Activated T-cell treated with anti-CD3 and anti-CD28 coated beads, Interleukin-2, amount 50 U/mL, for 48 hours (primary cell): ENCODE measurements at places on chromosomes 2 and 18.

DNA sequence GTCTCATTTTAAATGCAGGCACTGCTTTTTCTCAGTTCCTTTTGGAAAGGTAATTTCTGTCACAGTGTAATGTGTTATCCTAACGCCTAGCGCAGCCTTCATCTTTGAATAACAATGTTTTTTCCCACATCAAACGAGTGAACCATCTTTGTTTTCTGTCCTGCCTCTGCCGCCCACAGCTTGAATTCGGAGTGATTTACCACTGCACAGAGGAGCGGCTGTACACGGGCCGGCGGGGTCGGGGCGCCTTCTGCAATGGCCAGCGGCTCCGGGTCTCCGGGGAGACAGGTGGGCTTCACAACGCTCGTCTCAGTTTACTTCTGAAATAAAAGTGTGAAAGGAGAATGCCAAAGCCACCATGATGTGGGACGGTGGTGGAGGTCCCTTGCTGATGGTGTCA is 32.8 kb downstream of the IMPA2 start:
- no peak for DNase-seq

GRCh38 chr2:2633017-2633416 is 301.9 kb upstream of the MYT1L start:
- DNase-seq = no peak

GRCh38 chr2:71530211-71530610 is 76.8 kb downstream of the DYSF start:
- DNase-seq = no peak

- DNase-seq = no peak
Observed at GRCh38 chr2:203177361-203177760, 61.5 kb upstream of the CYP20A1 start.

DNA sequence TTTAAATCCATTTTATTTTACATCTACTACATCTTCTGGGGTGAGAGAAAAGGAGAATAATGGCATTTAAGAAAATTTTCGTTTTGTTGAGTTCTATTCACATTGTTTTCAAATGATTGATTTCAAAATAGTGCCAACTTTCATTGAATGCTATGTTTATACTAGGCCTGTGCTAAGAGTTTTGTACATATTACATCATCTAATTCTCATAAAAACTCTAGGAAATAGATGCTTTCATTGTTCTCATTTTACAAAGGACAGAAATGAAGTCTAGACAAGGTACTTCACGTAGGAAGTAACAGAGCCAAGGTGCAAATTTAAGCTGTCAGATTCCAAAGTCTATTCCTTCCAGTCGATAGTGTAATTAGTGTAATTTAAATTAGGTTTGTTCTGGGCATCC is 402.8 kb upstream of the UBE2E3 start:
- DNase-seq = no peak

- DNase-seq = no peak
Observed at GRCh38 chr18:52046842-52047241, 293.2 kb upstream of the DCC start.

GRCh38 chr2:188395903-188396689 is 104.4 kb downstream of the GULP1 start:
- no peak for DNase-seq

GRCh38 chr18:46071653-46072375 is at the start of gene PSTPIP2:
TSS of gene PSTPIP2 (minus strand) at chr18:46072260. CDS start at chr18:46072188, 72 bp downstream.
- DNase-seq = peak; percentile 80

DNA sequence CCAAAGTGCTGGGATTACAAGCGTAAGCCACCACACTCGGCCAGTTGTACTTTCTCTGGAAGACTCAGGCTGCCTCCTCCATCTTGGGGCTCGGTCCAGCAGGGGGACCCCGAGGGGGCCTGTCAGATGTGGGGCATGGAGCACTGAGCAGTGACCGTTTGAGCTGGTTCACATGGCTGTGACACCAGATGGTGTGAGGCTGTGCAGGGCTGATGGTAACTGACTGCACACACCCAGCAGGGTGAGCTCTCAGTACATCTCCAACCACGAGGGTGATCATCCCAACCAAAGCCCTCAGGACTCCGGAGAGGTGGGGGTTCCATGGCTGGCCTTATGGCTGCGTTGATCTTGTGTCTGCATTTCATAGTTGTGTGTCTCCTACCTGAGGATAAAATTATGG is 63.4 kb downstream of the FAM168B start:
- DNase-seq = no peak

DNA sequence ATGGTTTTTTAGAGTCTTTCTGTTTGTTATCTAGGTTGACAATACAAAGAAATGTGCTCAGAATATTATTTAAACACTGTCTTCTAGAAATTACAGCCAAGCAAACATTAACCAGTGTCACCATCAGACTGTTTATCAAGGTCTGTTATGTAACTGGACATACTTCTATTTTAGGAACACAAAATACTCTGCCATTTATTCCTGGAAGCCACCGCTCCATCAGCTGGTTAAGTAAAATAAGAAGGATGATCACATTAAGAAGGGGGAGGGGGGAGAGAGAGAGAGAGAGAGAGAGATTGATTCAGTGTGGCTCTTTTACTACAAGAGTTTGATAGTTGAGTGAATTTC is 47.9 kb downstream of the MBP start:
- DNase-seq = no peak

DNA sequence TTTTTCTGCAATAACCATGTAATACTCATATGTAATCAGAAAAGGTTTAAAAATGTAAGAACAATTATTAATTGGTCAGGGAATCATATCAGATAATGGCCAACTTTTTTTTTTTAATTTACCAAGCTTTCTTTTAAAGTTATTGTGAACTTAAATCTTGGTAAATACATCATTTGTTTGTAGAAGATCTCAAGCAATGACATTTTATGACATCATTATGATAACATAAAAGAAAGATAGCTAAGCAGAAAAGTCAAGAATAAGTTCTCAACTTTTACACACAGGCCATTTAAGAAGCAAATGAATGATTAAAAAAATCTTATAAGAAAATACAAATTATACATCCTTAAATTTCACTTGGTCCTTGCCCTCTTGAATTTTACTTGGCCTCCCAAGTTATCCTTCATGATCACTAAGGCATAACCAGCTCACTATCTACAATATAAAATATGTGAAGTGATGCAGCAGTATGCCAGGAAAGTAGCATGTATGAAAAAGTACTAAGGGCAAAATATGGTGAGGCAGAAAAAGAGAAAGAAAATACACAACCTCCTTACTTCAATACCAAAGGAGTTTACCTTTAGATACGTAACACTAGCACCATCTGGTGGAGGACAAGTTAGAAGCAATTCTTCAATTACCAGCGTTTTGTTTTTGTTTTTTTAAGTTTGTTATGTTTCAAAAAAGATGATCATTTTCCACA is 116.6 kb downstream of the SRBD1 start:
- DNase-seq = no peak

DNA sequence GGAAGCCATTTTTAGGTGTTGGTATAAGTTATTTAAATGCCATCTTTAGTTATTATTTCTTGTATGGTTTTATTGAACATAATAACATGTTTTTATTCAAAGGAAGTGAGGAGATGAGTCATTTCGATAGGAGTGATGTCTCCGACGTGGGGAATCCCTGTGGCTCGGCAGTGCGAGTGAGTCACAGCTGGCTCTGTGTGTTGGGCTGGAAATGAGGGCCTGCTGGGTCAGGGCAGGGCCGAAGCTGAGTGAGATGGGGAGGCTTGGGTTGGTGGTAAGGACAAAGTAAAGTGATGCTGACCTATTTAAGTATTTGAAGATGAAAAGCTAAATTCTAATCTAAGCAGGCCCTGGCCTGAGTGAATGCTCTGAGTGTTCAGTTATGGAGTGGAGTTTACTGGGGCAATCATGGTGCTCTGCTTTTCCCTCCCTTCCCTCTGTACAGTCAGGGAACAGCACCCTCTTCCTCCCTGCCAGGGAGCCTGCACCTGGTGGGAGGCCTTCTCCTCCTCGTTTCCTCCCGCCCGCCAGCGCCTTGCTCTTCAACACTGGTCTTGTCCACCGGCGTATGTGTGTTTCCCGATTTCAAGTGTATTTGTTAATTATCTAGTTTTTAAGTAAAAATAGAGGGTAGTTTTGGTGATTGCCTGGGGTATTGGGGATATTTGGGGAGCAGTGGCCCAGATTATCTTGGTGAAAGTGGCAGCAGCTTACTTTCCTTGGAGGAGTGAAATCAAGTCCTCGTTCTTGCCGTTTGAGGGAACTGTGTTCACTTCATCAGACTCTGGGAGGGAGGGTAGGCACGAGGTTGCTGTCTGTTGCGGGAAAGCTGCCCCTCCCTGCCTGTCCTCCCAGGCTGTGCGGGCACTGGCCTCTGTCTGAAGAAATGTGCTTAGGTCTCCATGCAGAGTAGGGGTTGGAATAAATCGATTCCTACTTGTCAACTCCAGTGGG is 157.0 kb downstream of the LDLRAD4 start:
- DNase-seq = peak; percentile 86

GRCh38 chr2:124482551-124482950 is 457.5 kb downstream of the CNTNAP5 start:
- DNase-seq = no peak

DNA sequence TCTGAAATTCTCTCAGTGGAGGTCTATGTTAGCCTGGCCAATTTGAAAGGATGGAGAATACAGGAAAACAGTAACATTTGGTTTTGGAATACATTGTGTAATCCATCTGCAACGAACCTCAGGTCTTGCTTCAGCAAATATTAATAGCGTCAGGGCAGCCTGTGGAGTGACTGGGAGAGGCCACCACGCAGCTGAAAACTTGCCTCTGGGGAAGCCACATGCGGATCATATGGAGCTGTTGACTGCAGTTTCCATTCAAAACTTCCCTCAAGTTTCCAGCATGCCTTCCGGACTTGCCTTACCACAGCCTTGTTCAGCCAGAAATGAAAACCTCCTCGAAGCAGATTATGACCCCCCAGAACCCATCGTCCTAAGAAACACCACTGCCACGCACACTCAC is 25.7 kb downstream of the BCL11A start:
- DNase-seq = no peak

DNA sequence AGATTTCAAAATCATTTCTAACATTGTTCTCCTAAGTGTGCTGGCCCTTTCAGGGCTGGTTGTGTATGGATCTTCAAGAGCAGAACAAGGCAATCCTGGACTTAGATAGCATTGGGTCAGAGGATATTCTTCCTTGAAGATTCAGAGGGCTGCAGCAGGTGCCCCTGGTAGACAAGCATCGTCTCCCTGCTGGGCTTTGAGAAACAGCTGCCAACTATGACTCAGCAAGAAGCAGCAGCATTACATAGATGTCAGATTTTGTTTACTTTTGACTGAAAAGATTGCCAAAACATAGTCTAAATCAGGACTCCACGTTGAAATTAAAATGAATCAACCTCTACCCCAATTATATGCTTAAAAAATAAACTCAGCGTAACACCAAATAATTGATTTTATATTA is 618.8 kb downstream of the SOCS6 start:
- no peak for DNase-seq

DNA sequence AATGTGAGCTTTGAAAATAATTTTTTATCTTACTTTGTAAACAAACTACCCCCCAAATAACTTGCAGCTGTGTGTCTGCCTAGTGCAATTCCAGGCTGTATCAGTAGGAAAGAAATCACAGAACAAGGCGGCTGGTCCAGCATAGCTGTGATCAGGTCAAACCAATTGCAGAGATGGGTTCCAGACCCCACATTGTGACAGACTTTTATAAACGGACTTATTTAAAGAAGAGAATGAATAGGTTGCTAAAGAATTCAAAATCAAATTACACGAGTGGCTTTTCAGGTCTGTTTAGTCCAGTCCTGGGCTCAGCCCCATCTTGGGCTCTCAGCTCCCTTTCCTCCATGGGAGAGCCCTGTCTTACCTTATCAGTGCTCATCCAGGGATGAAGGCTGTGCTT is 11.1 kb downstream of the BMP10 start:
- no peak for DNase-seq

GRCh38 chr2:231514951-231515297 is 15.3 kb downstream of the NMUR1 start:
- no peak for DNase-seq

DNA sequence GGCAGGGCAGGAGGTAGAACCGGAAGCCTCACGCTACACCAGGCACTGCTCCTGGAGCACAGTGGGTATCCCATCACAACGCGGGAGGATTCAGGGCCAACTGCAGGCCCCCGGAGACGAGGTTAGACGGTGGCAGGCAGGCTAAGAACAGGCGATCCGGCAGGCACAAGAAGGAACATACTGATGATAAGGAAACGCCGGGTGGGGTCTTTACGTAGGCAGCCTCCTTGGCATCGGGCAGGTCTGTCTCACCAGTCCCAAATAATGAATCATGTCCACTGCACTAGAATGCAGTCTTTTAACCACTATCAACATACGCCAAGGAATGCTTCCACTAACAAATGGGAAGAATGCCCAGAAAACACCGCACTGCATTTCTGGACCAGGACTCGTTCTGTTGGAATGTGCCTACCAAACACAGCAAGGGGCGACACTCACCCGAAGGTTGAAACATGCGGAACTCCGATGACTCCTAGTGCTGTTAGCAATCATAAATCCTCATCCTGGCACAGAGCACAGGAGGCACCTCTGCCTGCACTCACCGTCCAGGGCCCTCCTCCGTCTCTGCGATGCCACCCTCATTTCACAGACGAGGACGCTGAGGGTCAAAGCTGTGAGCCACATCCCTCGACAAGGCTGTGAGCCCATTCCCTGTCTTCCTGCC is 35.2 kb downstream of the ZNF516 start:
- DNase-seq = peak; percentile 6

GRCh38 chr2:48357351-48357750 is 172.6 kb upstream of the STON1 start:
- no peak for DNase-seq

DNA sequence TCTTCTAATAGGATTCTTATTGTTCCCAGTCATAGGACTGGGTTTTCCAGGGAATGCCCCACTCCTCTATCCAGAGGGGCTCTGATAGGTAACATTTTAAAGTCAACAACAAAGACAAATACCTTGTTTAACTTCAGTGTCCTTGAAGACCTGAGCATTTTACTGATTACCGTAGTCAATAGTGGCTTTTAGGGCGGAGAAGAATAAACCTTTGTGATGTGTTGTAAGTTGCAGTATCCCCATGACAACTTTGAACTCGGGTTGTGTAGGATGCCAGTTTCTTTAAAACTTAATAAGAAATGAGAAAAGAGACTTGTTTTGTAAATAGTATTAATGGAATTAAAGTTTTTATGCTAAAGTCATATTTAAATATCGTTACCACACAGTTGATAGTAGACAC is 6.0 kb downstream of the GATA6 start:
- no peak for DNase-seq

- no peak for DNase-seq
Observed at GRCh38 chr2:127175041-127175721, 44.9 kb downstream of the CYP27C1 start.

DNA sequence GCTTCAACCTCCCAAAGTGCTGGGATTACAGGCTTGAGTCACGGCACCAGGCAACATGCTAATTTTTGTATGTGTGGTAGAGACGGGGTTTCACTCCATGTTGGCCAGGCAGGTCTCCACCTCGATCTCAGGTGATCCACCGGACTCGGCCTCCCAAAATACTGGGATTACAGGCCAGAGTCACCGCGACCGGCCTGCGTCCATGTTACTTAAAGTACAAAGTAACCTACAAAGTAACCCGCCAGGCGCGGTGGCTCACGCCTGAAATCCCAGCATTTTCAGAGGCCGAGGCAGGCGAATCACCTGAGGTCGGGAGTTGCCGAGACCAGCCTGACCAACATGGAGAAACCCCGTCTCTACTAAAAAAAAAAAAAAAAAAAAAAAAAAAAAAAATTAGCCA is 1.1 kb upstream of the ANKRD30B start:
- no peak for DNase-seq

GRCh38 chr2:193845604-193846003 is 1650.9 kb upstream of the TMEFF2 start:
- no peak for DNase-seq
